ENCODE measurements at places on chromosomes 7 and 10.

DNA sequence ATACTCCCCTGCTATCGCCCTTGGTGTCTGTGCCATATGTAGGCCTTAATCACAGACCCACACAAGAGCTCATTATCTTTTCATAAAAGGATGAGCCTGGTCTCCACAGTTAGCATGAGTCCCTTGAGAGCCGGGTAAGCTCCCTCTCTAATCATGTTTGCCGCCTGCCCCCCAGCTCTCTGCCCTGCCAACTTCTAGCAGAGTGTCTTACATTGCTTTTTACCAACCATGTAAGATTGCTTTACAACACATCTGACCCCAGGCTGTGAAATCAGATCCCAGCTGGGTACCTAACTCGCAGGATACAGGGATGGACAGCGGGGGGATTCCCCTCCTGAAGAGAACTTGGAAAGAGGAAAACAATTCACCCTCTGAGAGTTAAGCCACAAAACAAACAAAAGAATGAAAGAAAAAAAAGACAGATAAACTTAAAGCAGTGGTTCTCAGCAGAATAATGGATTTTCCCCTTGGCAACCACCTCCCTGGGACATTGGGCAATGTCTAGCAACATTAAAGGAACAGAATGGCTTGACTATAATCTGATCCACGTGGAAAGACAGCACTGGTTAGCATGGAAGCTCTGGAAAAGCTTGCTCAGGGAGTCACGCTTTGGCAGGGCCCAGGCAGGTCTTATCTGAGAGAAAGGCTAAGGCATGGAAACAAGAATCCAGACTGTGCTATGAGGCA is 39.4 kb upstream of the ATOH7 start:
- DNase-seq: no peak

DNA sequence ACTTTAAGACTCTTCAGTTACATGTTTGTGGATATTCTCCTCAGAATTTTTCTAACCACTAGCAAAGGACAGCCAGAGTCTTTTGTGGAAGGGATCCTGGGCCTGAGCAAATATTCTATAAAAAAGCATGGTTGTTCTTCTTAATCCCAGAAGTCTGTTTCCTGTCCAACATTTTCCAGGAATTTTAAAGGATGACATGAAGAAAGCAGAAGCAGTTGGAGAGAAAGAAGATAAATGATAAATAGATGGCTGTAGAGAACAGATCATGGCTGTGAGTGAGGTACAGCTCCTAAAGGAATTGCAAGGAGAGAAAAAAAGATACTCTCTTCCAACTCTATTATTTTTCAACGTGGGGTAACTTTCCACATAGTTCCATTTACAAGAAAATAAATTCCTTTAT is 91.8 kb upstream of the STEAP4 start:
- DNase-seq: no peak

- DNase-seq: peak; percentile 50
These were observed 37.0 kb upstream of the GLI3 start for GRCh38 chr7:42274053-42274452.

DNA sequence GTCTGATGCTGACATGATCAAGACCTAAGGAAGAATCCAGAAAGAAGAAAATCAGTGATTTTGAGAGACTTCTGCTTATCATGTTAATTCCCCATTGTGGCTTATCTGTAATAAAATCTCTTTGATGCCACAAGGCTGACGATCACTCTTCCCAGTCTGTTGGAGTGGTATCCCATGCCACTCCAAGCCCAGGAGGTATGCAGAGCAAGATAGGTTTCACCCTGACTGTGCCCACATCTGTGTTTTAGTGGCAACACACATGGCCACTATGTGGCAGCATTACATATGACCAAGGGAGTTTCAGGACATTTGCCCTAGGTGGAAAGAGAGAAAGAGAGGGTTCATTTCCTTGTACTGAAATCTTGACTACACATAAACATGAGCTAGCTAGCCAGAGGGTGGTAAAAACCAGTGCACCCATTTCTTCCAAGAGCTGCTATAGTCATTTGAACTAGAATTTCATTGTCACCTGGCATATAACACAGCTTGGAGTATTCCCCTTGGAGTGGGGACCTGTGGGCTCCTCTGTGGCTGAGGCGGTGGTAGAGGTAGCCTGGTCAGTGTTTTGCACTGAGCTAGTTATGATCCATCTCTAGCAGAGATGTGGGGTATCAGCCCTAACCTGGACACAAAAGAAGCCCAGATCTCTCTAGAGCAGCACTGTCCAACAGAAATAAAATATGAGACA is 20.8 kb downstream of the LAMB4 start:
- no peak for DNase-seq

DNA sequence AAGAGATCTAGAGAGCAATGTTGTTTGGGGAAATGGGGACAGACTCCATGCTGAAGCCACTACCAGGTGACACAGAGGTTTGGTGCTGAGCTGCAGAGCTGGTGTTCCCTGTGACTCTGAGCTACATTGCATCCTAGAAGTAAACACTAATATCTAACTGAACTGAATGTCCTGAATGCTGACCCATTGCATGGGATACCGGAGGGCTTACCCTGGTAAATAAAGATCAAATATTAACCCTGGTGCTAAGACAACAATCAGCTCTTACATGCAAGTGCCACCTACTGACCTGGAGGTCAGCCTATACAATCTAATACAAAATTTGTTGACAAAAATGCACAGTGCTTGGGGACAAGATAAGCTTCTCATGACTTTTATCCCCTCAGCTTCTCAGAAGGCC is 851.3 kb upstream of the KCND2 start:
- DNase-seq: no peak

- DNase-seq: no peak
These were observed 18.7 kb downstream of the PKD2L1 start for GRCh38 chr10:100311298-100311697.

GRCh38 chr10:19931894-19932590 is 115.8 kb downstream of the PLXDC2 start:
- no peak for DNase-seq

GRCh38 chr7:120421151-120421651 is 148.2 kb downstream of the KCND2 start:
- no peak for DNase-seq

All from EL (cell line).